ENCODE measurements at places on chromosomes 11 and 22.
A peak's percentile ranks its signal among the peaks of the same experiment; 100 is the strongest.

GRCh38 chr11:108875134-108875533 is 210.3 kb downstream of the DDX10 start:
- no peak for DNase-seq

- DNase-seq: no peak
Measured at GRCh38 chr11:117923773-117924172, 5.4 kb downstream of the TMPRSS13 start.

DNA sequence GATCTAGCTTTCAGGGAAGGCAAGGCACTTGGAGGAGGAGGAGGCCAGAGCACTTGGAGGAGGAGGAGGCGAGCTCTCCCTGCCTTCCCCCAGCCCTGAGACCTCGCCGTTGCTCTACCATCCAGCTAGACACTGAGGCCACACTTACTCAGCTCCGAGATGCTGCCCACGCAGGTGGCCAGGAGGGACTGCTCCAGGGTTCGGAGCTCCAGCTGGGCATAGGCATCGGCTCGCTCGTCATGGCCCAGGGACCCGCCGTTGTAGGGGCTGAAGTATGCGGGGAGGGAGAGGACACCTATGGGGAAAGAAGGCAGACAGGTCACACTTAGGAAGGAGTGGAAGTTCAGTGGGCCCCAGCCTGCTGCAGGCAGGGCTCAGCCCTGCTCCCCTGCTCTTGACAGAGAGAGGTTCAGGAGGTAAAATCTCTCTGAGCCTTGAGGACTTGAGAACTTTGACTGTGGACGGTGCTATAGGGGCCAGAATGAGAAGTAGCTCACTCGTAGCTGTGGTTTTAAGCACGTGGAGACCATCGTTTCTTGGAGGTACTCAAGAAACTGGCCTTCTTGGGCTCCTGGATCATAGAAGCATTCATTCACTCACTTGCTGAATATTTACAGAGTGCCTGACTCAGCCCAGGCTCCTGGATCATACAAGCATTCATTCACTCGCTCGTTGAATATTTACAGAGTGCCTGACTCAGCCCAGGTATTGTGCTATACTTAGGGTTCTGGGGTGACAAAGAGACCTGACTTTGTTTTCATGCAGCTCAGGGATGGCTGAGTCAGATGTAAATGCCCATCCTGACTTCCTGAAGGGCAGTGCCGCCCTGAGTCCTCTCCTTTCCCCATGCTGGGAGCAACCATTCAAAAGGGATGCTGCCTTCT is 99.2 kb downstream of the NAT10 start:
- no peak for DNase-seq

- DNase-seq: no peak
Measured at GRCh38 chr11:14813516-14813915, 78.5 kb downstream of the CYP2R1 start.

- no peak for DNase-seq
Measured at GRCh38 chr11:70769106-70769505, 370.8 kb downstream of the CTTN start.

- no peak for DNase-seq
Measured at GRCh38 chr22:38298312-38299005, 18.8 kb downstream of the CSNK1E start.

DNA sequence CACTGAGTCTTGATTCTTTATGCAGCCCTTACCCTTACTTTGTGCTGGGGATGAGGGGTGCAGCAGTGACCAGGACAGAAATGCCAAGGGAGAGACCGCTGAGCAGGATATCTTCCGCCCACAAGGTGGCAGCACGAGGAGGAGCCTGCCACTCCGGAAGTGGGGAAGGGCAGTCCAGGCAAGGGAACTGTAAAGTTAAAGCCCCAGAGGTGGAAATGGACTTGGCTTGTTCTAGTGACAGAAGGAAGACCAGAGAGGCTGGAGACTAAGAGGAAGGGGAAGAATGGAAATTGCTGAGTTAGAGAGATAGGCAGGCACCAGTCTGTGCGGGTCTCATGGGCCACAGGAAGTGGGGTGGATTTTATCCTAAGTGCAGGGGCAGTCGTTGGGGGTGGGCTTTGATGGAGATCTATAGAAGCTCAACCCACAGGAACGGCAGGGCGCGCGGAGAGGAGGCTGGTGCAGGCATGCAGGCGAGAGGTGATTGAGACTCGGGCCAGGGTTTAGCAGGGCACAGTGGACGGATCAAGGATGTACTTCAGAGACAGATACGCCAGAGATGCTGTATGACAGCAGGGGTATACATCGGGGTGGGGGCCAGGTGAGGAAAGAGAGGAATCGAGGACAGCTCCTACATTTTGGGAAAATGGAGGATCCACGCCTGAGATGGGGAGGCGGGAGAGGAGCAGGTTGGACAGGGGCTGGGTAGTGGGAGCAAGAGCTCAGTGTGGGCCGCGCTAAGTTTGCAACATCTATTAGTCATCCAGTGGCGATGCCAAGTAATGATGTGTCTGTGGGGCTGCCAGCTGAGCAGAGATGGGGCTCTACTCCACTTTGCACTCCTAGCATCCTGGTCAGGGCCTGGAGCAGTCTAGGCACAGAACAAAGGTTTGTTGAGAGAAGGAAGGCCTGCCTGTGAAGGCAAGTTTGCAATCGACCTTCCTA is 3.3 kb upstream of the GRK2 start:
- peak; percentile 68 for DNase-seq

GRCh38 chr11:70471254-70471653 is 72.9 kb downstream of the CTTN start:
- DNase-seq: peak; percentile 9

GRCh38 chr22:19986410-19987341 is 29.9 kb downstream of the ARVCF start:
- DNase-seq: peak; percentile 55

DNA sequence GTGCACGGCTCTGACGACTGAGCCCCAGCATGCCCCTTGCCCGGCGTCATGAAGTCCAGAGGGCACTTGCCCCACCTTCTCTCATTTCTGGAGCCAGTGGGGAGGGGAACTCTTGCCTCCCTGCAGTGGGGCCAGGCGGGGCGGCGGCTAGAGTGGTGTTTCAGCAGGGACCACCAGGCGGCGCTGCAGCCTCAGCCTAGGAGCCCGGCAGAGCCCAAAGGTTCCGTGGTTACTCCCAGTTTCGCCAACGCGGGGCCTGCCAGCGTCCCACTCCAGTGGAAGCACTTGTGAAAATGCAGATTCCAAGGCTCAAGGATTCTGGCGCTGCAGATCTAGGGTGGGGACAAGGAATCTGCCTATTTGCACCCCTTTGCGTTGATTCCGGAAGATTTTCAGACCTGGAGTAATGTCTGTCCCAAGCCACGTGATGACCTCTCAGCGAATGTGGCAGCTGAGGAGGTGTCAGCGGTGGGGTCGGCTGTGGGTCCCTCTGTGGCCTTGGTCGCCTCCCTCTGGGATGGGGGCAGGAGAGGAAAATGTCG is 55.7 kb downstream of the CD82 start:
- DNase-seq: no peak

DNA sequence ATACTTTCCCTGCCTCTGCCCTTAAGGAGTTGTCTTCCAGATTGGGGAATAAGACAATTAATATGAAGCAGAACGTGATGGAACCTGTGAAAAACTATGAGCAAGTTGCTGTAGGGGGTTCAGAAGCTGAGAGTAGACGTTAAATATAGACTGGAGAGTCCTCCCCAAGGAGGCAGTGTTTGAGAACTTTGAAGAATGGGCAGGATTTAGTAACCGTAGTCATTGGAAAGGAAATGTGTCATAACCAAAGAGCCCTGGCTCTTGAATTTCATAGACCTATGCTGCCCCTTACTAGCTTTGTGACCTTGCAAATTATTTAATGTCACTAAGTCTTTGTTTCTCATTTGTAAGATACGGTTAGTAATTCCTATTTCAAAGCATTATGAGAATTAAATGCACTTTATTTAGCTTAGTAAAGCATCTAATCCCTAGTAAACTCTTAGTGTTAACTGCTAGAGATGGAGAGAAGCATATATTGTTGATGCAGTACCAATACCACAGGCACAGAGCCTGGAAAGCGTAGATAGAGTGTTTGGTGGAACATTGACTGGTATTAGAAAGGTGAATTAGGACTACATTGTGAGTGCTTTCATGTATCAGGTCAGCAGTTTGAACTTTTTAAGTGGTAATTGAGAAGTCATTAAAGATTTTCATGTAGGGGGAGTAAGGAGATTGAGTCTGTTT is 54.1 kb downstream of the MCAM start:
- DNase-seq: no peak

GRCh38 chr22:19717691-19718455 is 3.6 kb downstream of the SEPTIN5 start:
- peak; percentile 74 for DNase-seq

DNA sequence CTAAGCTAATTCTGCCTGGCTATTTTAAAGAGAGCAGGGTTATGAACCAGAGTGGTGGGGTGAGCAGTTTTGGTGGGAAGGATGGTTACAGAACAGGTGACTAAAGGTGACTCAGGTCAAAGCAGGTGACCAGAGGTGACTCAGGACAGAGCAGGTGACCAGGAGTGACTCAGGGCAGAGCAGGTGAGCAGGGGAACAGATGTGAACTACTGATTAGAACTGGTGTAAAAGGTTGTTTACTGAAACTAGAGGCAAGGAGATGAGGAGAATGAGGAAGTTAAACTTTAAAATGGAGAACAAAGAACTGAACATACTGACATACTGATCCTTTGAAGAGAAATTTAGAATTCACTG is 15.4 kb upstream of the HYLS1 start:
- no peak for DNase-seq

GRCh38 chr11:103893371-103893770 is 143.1 kb upstream of the DDI1 start:
- DNase-seq: no peak

GRCh38 chr22:50146439-50147238 is 23.9 kb upstream of the PANX2 start:
- DNase-seq: no peak

- DNase-seq: no peak
Measured at GRCh38 chr11:70625582-70626518, 227.5 kb downstream of the CTTN start.

- no peak for DNase-seq
Measured at GRCh38 chr11:5608808-5609207, 12.4 kb downstream of the TRIM6 start.

DNA sequence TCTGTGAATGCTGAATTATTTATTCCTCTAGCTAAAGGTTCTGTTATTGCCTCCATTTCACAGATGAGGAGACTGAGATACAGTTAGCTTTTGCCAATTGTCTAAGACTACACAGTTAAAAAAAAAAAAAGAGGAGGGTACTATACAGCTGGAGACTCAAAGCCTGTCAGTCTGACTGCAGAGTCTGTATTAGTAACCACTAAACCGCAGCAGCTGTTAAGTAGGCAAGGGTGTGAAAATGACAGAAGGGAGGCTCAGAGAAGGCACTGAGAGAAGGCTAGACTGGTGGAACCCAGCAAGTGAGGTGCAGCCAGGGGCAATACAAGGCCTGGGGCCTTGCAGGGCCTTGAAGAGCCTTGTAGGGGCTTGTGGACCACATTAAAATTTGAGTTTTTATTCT is 181.2 kb downstream of the CSNK2A3 start:
- no peak for DNase-seq

- no peak for DNase-seq
Measured at GRCh38 chr11:36513965-36514364, 3.9 kb upstream of the TRAF6 start.

- no peak for DNase-seq
Measured at GRCh38 chr22:29328055-29328454, 12.6 kb upstream of the RASL10A start.

DNA sequence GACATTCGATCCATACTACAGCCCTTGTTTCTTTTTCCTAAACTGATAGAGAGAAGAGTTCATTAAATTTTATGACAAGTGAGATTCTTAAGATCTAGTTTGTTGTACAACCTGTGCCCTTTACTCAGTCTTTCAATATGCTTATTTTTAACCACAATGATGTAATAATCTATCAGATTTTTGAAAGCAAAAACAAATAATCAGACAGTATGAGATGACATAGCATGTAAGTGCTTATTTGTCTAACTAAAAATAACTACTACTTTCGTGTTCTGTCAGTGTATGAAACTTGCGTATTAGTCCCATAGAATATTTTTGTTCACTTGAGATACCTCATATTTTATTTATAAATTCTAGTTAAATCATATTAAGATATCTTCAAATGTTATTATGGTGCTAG is 33.2 kb downstream of the RAB39A start:
- DNase-seq: no peak

- no peak for DNase-seq
Measured at GRCh38 chr22:50578776-50579310, 616 bp upstream of the CPT1B start.

- no peak for DNase-seq
Measured at GRCh38 chr22:26481112-26481693, 2.4 kb downstream of the HPS4 start.

GRCh38 chr11:90134478-90135003 is at the start of gene NAALAD2:
TSS of gene NAALAD2 (plus strand) at chr11:90134663. CDS start at chr11:90134759, 96 bp downstream.
- no peak for DNase-seq

DNA sequence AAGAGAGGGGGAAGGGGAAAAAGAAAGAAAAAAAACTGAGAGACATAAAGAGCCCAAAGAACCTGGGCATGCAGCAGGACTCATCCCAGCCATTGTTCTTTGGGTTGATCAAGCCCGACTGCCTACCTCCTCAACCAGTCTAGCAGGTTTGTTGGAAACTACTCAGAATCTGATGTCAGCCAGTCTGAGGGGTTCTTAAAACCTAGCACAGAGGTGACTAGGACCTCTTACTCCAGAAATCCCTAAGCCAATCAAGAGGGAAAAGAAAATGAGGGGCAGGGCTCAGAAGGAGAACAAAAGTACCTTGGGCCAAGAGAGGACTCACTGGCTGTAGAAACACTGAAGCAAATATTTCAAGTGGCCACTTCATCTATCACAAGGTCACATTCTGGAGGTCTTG is 228.0 kb downstream of the AASDHPPT start:
- no peak for DNase-seq

DNA sequence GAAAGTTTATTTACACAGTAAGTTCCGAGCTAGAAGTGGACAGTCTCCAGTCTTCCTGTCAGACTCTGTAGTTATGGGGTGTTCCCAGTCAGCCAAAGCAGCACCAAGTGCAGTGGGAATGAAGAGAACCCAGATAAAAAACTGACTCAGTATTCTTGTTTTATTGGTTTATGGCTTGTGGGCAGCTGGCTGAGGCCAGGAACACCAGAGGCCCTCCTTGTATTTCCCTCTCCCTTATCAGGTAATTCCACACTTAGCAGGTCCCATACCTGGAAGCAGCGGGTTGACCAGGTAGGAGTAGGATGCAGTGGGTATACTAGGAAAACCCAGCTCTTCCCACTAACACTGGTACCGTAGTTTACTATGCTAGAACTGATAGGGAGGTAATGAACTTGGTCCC is 3.5 kb upstream of the BACE1-AS start:
- no peak for DNase-seq

DNA sequence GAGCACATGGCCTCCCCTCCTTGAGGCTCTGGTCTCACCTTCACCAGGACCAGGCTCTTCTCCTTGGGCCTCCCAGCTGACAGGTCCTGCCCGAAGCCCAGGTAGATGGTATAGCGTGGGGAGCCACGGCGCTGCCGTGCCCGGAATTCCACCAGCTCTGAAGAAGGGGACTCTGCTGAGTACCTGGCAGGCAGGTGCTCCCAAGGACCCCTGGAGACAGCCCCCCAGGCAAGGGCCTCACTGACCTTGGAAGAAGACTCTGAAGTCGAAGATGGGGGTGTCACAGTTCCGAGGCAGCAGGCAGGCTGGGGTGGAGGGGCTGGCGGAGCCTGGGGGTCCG is 2.8 kb downstream of the IRF7 start:
- DNase-seq: no peak

Measured in stimulated activated CD4-positive, alpha-beta T cell treated with anti-CD3 and anti-CD28 coated beads, Interleukin-4, amount 100 ng/mL, for 48 hours (primary cell).